Activated CD4-positive, alpha-beta T cell treated with anti-CD3 and anti-CD28 coated beads for 36 hours (primary cell): ENCODE measurements at places on chromosomes 12 and 14. TPM values are rescaled to one million over a fixed set of nuclear protein-coding genes. Genes with fewer than 3 reads are reported as not detected.

The NANOG gene
- total RNA-seq = not detected

The RAB2B gene
- total RNA-seq = 22.0 TPM

DNA sequence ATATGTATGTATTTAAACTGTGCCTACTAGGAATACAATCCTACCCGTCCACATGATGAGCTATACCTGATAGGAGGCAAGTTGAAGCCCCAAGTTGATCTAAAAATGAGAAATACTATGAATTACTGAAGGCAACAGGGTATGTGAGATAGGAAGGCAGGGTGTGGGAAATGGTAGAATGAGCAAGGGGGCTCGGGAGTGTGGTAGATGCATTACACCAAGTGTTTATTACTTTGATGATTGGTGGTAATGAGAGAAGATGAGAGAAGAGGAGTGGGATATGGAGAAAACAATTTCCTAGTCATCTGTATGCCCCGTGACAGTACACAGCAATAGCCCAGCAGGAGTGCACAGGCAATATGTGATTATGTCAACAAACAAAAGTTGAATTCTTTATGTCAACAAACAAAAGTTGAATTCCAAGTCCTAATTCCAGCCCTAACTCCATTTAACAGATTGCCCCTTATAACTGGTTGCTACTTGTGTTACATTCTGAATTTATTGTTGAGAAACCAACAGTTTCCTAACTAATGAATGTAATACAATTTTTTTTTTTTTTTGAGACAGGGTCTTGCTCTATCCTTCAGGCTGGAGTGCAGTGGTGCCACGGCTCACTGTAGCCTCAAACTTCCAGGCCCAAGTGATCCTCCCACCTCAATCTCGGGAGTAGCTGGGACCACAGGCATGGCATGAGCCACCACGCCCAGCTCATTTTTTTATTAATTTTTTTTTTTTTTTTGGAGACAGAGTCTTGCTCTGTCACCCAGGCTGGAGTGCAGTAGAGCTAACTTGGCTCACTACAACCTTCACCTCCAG, 2.5 kb downstream of the LPCAT3 start:
- DNase-seq = no peak

- no peak for DNase-seq
These were observed 34.8 kb upstream of the CLEC14A start for GRCh38 chr14:38290601-38291188.

GRCh38 chr12:92784356-92784755, 81.6 kb downstream of the PLEKHG7 start:
- DNase-seq = no peak

DNA sequence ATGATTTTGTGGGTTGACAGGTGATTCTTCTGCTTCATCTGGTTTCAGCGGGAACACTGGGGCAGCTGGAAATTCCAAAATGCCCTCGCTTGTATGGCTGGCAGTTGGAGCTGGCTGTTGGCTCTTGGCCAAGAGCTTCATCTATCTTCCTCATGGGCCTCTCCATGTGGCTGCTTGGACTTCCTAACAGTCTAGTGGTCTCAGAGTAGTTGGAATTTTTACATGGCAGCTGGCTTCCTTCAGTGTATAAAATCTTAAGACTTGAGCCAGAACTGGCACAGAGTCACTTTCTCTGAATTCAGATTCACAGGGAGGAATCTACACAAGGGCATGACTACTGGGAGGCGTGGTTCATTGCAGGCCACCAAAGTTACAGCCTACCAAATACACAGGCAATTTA, 204.9 kb upstream of the RMST start:
- DNase-seq = no peak

DNA sequence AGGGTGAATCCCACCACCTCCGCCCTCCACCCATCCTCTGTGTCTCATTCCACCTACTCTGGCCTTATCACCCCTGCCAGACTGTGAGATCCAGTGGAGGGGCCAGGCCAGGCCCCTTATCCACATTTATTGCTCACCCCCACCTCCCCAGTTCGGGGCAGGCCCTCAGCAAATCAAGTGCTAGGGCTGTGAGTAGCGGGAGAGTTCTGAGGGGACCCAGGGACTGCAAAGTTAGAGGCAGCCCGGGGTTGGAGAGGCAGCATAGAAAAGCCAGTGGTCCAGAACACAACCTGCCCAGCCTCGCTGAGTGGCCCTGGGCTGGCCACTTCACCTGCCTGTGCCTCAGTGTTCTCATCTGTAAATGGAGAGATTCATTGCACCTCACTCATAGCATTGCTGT, 27.2 kb upstream of the ACTN1 start:
- no peak for DNase-seq

- DNase-seq = no peak
These were observed 92.9 kb downstream of the KCNC2 start for GRCh38 chr12:75116646-75117198.

DNA sequence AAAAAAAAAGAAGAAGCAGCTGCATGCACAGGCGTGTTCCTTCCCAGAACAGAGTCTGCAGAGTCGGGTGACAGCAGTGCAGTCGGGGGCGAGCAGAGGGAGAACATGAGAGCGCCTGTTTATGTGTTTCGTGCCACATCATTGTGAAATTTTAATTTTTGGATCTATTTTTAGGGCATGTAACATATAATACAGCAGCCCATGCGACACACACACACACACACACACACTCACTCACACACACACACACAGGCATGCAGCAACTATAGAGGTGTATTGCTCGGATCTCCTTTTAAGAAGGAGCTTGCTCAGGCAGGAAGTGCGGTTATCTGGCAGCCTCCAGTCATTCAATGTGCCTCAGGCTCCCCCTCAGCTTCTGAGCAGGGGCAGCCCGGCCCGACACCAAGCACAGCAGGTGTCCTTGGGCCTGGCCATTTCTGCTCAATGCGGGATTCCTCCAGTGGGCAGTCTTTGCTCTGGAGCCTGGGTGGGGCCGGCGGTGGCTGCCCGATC, 71.8 kb downstream of the ZNF664 start:
- peak; percentile 41 for DNase-seq

DNA sequence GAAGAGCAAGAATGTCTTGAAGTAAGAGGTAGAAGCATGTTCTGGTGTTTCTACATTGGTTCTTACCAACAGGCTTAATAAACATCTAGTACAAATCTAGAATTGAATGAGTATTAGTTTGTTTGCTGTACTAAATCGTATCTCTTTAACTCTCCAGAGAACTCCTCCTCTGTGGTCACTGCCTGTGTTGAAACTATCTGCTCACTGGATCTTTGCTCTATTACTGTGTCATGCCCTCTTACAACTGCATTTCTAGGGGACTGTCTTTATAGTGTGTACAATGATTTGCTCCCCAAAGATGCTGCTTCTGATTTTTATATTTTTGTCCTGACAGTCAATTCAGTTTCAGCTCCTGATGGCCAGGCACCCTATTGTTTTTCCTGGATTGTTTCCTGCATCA, 50.1 kb upstream of the E2F7 start:
- DNase-seq = no peak

GRCh38 chr12:9797722-9798619, 29.3 kb upstream of the KLRF1 start:
- DNase-seq = peak; percentile 81

GRCh38 chr12:40300490-40300889, 75.7 kb downstream of the LRRK2 start:
- no peak for DNase-seq

DNA sequence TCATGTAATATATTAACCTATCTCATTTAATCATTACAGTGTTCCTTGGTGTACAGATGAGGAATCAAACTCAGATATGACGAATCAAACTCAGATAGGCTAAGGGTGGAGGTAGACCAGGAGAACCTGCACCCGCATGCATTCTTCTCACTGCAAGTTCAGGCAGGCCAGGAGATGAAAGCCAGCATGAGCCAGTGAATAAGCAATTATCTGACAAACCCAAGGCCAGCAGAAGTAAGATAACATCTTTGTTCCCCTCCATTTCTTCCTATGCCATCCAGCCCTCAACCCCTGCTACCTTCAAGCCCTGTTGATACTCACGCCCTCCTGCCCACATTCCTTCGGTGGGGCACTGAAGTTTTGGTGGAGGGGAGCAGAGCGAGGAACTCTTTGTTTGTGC, 152.2 kb downstream of the ETV6 start:
- no peak for DNase-seq

DNA sequence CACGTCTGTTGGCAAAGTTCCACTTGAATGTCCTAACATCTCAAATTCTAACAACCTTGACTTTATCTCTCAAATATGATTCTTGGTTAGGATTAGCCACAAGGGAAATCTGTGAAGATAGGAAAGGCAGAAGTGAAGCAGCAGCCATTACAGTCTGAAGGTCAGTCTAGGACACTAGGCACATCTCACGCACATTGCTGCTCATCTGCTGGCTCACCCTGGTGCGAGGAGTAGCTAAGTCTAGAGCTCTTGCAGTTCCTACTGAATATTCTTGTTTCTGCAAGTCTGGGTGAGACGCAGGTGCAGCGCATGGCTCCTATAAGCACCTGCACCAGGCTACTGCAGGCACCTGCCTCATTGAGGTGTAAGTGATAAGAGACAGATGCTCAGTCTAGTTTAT, 6.4 kb upstream of the SLC25A3 start:
- no peak for DNase-seq

- DNase-seq = no peak
These were observed 169.8 kb downstream of the LRIG3 start for GRCh38 chr12:58750484-58750883.

The GUCY2C gene
- not detected for total RNA-seq

DNA sequence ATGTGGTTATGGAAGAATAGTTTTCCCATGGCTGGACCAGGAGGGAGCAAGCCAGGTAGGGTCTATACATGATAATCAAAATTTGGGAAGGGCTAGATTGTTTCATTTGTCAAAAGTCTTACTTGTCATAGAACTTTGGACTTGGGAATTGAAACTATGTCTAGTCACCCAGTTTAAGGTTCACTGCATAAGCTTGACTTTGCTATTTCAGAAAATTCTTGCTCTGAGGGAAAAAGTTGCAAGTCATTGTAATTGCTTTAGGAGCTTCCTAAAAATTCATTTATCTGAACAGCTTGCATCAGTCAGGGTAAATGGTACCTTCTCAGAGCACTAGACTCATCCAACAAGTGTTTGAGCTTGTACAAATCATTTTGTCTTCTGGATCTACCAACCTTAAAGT, 1194.7 kb downstream of the GALC start:
- no peak for DNase-seq

DNA sequence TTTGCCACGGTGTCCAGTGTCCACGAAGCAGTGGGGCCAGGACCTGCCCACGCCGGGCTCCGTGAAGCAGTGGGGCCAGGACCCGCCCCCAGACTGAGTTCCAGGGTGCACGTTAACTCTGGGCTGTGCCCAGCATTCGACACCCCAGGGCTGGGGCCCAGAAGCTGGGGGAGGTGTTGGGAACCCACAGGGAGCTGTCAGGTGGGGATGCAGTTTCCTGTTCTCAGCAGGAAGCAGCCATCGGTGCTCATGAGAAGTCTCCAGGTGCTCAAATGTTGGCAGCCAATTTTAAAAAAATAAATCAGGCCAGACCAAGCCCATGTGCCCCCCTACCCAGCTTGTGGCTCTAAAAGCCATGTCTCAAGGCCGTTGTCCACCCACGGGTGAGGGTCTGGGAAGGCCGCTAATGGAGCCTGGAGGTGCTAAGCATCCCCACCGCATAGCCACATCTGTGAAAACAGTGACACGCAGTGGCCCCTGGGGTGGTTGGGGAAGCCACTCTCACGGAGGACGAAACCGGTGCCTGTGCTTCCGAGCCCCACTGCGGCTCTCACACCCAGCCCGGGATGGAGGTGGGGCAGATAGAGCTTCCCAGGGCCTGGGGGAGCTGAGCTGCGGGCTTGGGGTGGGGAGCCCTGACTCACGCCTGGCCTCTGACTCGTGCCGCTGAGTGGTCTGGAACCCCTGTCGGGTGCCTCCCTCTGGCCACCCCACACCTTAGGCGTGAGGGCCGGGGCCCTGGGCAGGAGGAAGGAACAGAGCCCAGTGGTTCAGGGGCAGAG, 53.5 kb downstream of the FBRSL1 start:
- no peak for DNase-seq

GRCh38 chr12:67982164-67982563, 7.1 kb upstream of the IFNG-AS1 start:
- DNase-seq = no peak
